ENCODE measurements at places on chromosomes 3 and 15. TPM values are rescaled to one million over a fixed set of nuclear protein-coding genes. Genes with fewer than 3 reads are reported as not detected.

Gene CCR3
- total RNA-seq: not detected

DNA sequence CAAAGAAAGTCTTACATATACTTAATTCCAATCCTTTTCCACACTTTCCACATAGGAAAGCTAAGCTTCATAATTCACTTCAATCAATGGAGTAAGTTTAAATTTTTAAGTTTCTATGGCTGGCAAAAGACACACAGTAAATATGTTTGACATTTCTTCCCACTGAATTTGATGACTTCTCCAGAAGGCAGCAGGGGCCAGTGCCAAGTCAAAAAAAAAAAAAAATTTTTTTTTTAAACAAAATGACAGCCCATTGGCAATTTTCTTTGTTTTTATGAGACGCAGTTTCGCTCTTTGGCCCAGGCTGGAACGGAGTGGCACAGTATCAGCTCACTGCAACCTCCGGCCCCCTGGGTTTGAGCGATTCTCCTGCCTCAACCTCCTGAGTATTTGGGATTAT lies 28.7 kb downstream of the ATP13A3 start:
- DNase-seq: no peak

- DNase-seq: no peak
These were observed 595.6 kb downstream of the ROBO1 start for GRCh38 chr3:79172241-79172640.

- peak; percentile 6 for DNase-seq
These were observed 660.9 kb upstream of the NAALADL2 start for GRCh38 chr3:174198199-174198598.

DNA sequence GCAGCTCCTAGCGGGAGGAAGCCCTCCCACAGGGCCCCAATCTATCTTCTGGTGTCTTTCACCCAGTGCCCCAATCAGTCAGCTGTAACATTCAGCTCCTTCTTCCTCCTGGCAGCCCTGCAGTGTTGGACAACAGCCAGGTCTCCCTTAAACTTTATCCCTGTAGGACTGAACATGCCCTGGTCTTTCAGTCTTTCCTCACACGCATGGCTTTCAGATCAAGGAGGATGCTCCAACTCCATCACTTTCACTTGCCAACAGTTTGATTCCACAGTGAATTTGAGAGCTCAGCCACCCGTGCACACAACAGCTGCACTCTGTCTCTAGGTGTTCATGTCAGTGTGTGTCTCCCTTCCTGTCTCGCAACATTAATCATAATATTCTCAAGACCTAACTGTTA lies 28.5 kb upstream of the LRRC34 start:
- no peak for DNase-seq
